NCI-H510A (cell line): ENCODE measurements at places on chromosomes 12 and 14.
A peak's percentile ranks its signal among the peaks of the same experiment; 100 is the strongest.

- DNase-seq: no peak
Measured at GRCh38 chr12:42283739-42284138, 42.2 kb downstream of the ZCRB1 start.

- no peak for DNase-seq
Measured at GRCh38 chr12:95073698-95074520, 491 bp upstream of the NR2C1 start.

GRCh38 chr14:91388551-91388975 is 29.1 kb downstream of the CCDC88C start:
- DNase-seq: no peak

GRCh38 chr12:99224237-99224636 is 423.3 kb upstream of the GARIN6 start:
- DNase-seq: no peak

DNA sequence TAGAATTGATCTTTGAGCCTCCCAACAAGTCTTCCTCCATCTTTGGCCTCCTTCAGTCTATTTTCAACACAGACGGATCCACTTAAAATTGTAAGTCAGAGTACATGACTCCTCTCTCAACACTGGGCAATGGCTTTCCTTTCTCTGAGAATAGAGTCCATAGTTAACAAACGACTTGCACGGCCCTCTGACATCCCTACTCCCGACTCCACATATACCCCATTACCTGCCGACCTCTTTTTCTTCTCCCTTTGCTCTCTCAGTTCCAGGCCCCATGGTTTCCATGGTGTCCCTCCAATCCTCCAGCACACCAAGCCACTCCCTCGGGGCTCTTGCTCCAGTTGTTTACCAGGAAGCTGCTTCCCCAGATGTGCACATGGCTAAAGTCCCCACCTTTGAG is 84.7 kb downstream of the DNAI7 start:
- DNase-seq: no peak

- DNase-seq: no peak
Measured at GRCh38 chr12:88241862-88242570, 99.9 kb downstream of the TMTC3 start.

GRCh38 chr14:35339761-35340406 is 47.7 kb downstream of the PSMA6 start:
- DNase-seq: no peak

DNA sequence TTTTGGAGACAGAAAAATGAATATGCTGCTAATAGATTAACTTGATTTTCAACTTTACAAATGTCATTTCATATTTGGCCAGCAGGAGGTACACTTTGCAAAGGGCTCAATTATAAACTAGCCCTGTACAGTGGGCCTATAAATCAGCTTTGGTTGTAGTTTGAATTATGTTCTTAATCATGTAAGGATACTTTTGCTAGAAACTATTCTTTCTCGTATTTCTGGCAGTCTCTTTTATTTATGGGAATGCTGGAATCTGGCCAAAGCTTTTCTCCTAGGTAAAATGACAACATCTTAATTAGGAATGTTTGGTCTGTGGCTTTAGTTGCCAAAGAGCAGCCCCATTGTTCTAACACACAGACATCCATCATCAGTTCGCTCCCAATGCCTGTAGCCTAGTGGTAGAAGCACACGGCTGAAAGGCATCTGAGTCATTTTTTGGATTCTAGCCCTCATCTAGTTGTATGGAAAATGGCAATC is 1322.3 kb upstream of the SEL1L start:
- no peak for DNase-seq

GRCh38 chr12:33945438-33945784 is 76.9 kb upstream of the ALG10 start:
- no peak for DNase-seq

DNA sequence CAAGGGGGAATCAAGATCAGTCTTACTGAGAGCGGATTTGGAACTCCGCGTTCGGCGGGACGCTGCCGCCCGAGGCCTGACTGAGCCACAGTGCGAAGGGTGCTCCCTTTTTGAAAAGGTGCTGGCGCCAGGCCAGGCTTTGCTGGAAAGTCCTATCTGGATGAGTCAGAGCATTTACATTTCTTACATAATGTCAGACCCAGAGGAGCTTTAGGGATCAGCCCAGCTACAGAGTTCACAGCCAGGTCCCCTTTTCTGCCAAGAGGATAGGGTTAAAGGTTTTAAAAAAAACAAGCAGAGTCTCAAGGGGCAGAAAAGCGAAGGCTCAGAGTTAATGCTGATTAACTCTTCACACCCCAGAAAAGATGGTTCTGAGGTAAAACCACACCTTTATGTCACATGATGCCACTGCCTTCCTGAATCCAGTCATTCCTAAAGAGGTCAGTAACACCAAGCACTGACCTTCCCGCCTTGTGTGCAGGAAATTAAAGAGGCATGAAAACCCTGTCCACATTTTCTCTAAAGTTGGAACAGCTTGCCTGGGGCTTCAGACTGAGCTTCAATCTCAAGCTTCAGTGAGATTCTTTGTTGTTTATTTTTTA is 11.7 kb upstream of the FBXL14 start:
- DNase-seq: no peak

DNA sequence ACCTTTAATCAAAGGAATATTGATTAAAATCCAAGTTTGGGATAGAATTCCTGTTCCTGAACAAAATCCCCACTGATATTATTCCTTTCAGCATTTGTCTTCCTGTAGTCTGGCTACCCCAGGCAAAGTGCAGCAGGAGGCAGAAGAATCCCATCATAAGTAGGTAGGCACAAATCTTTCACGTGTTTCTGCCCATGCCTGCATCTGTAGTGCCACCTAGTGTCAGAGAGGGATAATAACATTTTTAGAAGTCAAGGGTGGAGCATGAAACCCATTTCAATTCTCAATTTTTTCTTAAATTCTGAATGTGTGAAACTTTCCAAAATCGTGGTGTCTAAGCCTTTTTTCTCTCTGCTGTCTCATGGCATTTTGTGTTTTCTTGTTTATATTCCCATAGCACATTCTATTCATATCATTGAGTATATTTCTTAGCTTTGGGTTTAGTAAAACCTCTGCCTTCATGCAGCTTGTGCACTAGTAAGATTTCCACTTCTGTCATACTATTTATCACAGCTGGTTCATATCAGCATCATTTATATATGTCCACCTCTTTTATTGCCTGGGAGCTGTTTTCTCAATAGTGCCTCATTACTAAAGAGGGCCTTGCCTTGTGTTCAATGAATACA is 47.8 kb upstream of the RERG start:
- no peak for DNase-seq

- no peak for DNase-seq
Measured at GRCh38 chr12:553216-554000, 93.7 kb downstream of the B4GALNT3 start.

GRCh38 chr14:75361751-75362433 is 65.9 kb upstream of the JDP2 start:
- no peak for DNase-seq

GRCh38 chr14:28323366-28323765 is 443.2 kb upstream of the FOXG1 start:
- DNase-seq: no peak

- DNase-seq: no peak
Measured at GRCh38 chr12:11812586-11813437, 163.3 kb downstream of the ETV6 start.

GRCh38 chr14:33219957-33220356 is 281.3 kb downstream of the NPAS3 start:
- DNase-seq: no peak

DNA sequence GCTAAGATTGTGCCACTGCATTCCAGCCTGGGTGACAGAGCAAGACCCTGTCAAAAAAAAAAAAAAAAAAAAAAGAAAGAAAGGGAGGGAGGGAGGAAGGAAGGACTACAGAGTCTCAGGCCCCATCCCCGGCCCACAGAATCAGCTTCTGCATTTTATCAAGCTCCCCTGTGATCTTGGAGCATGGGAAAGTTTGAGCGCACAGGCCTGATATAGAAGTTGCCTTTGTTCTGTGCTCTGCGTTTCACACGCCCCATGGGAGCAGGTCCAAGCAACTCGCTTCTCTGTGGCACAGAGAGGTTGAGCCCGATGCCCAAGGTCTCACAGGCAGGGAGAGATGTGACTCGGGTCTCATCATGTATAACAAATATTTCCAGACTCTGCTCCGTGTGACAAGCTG is 101.8 kb downstream of the PHETA1 start:
- DNase-seq: no peak

DNA sequence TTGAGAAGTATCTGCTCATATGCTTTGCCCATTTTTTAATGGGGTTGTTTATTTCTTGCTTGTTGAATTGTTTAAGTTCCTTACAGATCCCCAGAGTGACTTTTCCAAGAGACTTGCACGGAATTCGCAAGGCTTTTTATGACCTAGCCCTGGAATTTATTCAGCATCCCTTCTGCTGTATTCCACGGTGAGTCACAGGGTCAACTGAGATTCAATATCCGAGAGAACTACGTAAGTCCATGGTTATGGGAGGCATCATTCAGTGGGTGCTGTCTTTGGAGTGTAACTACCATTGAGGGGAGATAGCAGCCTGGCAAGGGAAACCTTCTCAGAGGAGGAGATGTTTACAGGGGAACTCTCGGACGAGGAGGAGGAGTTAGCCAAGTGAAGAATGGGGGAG is 20.9 kb upstream of the GPRC5A start:
- no peak for DNase-seq

GRCh38 chr14:32696325-32697091 is 242.2 kb upstream of the NPAS3 start:
- DNase-seq: no peak

- no peak for DNase-seq
Measured at GRCh38 chr12:43104494-43104893, 447.5 kb downstream of the ADAMTS20 start.

GRCh38 chr14:105907276-105907675 is 380.9 kb downstream of the TMEM121 start:
- DNase-seq: no peak

- peak; percentile 14 for DNase-seq
Measured at GRCh38 chr14:103561381-103562178, 877 bp downstream of the BAG5 start.

DNA sequence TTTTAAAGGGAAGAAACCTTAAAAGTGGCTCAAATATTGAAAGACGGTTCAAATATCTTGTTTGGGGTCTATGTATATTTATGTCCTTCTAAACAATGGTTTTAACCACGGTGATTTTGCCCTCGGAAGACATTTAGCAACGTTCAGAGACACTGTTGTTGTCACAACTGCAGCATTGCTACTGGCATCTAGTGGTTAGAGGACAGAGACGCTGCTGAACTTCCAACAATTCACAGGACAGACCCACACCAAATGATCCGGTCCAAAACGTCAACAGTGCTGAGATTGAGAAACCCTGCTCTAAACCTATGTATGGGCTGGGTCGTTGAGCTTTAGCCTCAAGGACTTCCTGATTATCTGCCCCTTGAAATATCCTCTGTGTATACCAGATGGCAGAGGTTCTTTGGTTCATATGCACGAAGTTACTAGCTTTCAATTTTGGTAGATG is 1.7 kb downstream of the ANGEL1 start:
- DNase-seq: no peak

DNA sequence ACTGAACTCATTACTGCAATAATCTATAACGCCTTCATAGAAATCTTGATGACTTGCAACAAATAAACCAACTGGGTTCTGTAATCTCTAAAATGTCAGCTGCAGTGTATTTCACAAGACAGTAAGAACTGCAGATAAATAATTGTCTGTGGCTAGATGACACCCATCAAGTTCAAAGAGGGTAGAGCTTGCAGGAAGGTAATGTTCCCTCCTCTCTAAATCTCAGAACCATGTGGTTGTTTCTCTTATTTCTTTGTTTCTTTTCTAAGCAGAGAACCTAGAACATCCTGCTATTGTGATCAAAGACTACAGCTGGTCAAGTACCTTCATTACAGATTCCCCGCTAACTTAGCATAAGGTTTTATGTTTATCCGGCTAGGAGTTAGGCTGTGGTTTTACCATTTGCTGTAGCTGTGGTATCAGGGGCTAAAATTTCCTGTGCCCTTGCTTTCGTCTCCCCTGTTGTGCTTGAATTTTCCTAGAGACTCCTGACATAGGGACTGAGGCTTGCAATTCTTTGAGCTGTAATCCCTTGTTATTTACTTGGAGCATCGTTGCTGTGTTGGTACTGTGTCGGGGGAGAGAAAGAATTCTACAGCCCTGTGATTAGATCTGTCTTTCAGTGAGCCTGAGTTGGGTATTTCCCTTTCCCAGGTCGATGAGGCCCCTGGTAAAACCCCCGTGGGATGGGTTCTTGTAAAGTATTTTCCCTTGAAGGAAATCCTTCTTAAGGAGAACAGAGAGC is 253.1 kb upstream of the BTG1 start:
- no peak for DNase-seq

DNA sequence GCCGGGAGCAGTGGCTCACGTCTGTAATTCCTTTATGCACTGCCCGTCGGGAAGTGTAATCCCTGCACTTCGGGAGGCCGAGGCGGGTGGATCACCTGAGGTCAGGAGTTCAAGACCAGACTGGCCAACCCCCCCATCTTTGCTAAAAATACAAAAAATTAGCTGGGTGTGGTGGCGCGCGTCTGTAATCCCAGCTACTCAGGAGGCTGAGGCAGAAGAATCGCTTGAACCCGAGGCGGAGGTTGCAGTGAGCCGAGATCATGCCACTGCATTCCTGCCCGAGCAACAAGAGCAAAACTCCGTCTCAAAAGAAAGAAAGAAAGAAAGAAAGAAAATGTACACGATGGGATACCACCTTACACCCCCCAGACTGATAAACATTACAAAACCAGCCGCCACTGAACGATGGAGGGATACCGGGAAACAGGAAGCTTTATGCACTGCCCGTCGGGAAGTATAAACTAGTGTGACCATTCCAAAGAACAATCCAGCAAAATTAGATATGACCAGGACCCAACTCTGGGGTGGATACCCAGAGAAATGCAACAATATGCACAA is 1.1 kb downstream of the ABCD4 start:
- no peak for DNase-seq

DNA sequence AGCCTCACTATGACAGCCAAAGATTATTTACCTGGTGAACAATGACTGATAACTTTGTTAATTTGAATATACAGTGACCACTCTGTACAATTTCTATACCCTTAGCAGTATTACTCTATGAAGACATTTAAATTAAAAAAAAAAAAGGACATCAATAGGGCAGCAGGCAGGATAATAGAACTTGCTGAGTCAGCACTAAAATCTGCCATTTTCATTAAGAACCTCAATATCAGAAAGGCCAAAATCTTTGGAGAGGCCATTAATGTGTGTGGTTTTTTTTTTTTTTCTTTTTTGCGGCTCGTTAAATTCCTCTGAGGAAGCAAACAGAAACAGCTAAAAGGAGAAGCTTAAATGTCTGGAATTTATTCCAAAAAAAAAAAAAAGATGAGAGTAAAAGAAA is 73.7 kb downstream of the FOXN3 start:
- DNase-seq: no peak

- DNase-seq: no peak
Measured at GRCh38 chr12:26551385-26551784, 281.6 kb downstream of the ITPR2 start.

GRCh38 chr12:107319533-107320032 is 226.2 kb upstream of the CRY1 start:
- DNase-seq: no peak

GRCh38 chr12:133057446-133057845 is 20.1 kb downstream of the ZNF84 start:
- no peak for DNase-seq

GRCh38 chr12:72054511-72054910 is 115.9 kb downstream of the TPH2 start:
- no peak for DNase-seq

GRCh38 chr12:57080855-57081254 is 2.3 kb upstream of the NEMP1 start:
- DNase-seq: no peak

- DNase-seq: no peak
Measured at GRCh38 chr14:62001963-62002362, 239.7 kb downstream of the SNAPC1 start.
